ENCODE measurements at places on chromosomes 5 and 9. TPM values are rescaled to one million over a fixed set of nuclear protein-coding genes. Genes with fewer than 3 reads are reported as not detected.

SHISAL2B gene
- not detected for total RNA-seq

- H3K36me3 ChIP-seq: peaks cover 4% of the 10 kb centered on the region
- no peak for DNase-seq
- no peak overlapping the region for H3K27ac ChIP-seq
- H3K27me3 ChIP-seq: no peaks in the 10 kb centered on the region
- H3K4me1 ChIP-seq: no peaks in the 10 kb centered on the region
- H3K4me3 ChIP-seq: no peak overlapping the region
These were observed 15.3 kb downstream of the MTMR12 start for GRCh38 chr5:32297181-32298058.

GRCh38 chr9:91429501-91429900 lies 5.9 kb upstream of the NFIL3 start:
- no peaks in the 10 kb centered on the region for H3K27me3 ChIP-seq
- H3K27ac ChIP-seq: no peak overlapping the region
- peaks cover 36% of the 10 kb centered on the region for H3K4me1 ChIP-seq
- DNase-seq: no peak

GRCh38 chr9:117744369-117744768 lies 40.2 kb downstream of the TLR4 start:
- H3K27me3 ChIP-seq: no peaks in the 10 kb centered on the region
- H3K4me1 ChIP-seq: no peaks in the 10 kb centered on the region
- DNase-seq: no peak
- H3K27ac ChIP-seq: no peak overlapping the region

MVB12B gene
- total RNA-seq: 7.2 TPM

Data from PC-3 (cell line).